ENCODE measurements at places on chromosomes 16 and 17.

DNA sequence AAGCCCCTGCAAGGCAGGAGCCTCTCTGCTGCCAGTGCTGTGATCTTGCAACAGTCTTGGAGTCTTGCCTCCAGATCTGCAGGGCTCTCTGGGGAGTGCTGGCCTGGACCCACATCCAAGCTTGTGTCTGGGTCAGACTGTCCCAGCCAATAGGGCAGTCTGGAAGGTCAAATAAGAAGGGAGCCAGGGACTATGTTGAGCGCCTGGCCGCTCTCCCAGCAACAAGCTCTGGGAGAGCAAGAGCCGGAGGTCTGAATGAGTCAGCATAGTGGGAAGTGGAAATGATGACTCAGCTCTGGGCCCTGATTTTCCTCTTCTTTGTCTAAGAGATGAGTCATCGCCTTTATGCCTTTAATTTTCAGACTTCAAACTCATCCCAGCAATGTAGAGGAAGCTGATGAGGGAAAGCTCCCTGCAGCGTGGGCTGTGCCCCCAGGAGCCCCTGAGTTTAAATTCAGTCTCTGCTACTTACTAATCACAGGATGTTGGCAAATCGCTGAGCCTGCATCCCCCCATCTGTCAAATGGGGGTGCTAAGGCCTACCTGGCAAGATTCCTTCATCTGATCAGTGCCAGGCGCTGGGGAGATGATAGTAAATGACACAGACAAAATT is 43.6 kb upstream of the HAPSTR1 start:
- DNase-seq: no peak

DNA sequence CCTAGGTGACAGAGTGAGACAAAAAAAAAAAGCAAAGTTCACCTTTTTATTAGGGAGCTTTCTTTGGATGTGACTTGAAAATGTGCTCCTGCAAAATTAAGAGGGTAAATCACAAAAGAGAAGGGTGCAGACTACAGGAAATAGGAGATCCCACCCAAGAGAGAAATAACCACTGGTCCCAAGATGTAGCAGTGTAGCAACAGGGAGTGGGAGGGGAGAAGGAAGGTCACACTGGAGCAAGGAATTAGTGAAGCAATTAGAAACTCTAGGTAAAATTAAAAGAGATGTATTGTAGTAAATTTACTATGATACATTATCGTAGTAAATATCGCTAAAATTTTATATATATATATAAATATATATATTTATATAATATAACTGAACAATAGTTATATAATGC is 12.3 kb upstream of the SPN start:
- DNase-seq: no peak

GRCh38 chr17:31721291-31722025 is 137.6 kb downstream of the COPRS start:
- DNase-seq: no peak

DNA sequence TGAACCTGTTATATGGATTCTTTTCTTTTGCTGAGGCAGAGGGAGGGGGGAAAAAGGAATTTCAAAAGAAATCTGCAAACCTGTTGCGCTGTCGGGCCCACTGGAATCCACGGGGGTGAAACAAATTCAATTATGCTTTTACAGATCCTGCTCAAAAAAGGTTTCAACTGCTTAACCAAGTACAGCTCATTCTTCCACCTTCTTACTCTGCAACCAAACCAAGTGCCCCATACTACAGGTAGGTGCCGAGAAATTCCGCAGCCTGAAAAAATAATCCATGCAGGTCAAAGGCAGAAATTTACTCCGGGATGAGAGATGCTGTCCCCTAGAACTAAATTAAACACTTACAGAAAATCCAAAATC is 416 bp downstream of the RNF43 start:
- DNase-seq: no peak

DNA sequence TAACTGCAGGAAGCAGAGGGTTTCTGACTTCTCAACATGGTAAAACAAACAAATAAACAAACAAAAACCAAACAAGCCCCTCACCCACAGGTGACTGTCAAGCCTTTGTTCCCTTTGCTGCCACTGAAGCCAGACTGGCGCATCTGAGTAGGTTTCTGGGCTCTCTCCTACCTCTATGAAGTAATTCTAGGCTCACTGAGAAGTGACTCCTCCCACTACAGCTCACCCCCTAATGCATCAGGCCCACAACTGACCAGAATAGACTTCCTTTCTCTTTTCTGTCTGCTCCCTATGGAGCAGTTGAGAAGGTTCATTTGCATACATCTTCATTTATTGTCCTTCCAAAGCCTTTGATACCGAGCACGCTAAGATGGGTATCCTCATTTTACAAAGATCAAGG is 77.0 kb upstream of the CCL2 start:
- no peak for DNase-seq

DNA sequence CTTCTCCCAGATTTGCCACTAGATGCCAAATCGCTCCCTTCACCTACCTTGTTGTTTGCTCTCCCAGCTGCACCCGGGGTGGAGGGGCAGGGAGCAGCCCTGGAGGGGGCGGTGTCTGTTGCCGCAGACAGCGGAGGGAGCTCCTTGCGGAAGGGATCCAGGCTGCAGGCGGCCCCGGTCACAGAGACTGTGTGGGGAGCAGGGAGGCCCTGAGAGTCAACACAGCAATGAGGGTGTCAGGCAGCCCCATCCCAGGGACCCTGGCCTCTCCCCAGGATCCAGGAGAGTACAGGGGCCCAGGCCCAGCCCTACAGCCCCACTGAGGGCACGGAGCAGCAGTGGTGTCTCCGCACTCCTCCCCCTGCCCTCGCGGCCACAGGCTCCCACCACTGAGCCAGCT is 50.5 kb upstream of the CHMP6 start:
- DNase-seq: no peak

DNA sequence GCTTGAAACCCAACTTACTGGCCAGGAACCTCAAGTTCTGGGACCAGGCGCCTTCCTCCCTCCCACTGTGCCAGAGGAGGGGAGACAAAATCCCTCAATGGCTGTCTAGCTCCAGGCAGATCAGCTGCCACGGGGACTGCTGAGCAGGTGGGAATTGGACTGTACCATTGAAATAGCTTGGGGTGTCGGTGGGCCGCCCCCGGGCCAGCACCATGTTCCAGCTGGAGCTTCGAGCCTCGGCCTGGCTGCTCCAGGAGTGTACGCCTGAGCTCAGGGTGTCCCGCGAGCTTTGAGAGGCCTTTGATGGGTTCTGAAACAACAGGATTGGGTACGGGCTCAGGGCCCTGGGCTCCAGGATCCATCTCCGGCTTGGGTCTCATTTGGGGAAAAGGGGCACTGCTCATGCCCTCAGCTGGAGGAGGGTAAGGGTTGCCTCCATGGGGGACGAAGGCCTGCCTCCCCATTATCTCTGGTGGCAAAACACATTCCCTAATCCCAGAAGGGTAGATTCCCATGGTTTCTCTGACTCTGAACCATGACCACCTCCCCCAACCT is 4.6 kb upstream of the SPATA32 start:
- no peak for DNase-seq

DNA sequence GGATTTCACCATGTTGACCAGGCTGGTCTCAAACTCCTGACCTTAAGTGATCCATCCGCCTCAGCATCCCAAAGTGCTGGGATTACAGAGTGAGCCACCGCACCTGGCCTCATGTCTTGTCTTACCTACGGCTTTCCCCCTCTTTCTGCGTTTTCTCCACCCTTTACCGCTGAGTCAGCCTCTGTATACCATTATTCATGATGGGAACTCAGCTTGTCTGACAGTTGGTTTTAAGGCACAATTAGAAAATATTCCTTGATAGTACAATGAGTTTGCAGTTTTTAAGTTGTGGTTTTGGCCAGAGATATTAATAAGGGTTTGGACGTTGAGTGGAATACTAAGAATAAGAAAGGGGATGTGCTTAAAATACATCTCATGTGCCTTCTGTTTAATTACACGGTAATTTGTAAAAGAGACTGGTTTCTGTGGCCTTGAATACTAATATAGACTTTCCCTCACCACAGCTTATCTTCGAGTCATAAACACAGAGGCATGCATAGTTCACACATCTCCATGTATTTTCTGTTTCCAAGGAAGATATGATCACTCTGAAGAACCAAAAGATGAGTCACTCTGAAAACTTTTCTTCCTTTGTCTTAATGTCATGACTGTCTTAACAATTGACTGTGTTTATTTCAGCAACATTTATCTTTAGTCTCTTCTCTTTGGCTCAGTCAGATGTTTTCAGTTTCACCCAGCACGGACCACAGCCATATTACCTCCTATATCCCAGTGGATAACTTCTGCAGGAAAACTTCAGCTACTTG is 54.4 kb downstream of the PITPNC1 start:
- no peak for DNase-seq

DNA sequence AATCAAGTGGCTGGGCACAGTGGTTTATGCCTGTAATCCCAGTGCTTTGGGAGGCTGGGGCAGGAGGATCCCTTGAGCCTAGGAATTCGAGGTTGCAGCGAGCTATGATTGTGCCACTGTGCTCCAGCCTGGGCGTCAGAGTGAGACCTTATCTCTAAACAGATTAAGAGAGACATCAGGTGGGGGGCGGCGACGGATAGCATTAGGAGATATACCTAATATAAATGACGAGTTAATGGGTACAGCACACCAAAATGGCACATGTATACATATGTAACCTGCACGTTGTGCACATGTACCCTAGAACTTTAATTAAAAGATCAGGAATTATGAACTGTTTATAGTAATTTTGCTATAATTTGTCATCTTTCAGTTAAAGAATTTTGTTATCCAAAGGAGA is 10.3 kb downstream of the RAD51C start:
- DNase-seq: no peak

DNA sequence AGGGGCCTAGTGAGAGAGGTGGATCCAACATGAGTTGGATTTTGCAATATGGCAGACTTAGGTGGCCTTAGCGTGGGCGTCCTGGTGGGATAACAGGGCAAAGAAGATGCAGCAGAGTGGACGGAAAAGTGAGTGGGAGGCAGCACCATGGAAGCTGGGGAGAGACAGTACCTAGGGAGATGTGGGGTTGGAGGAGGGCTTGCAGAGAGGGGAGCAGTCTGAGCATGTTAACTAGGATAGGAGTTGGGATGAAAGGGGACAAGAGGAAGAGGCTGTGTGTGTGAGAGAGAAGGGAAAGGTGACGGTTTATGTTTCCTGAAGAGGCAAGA is 120.1 kb downstream of the NTN1 start:
- no peak for DNase-seq

DNA sequence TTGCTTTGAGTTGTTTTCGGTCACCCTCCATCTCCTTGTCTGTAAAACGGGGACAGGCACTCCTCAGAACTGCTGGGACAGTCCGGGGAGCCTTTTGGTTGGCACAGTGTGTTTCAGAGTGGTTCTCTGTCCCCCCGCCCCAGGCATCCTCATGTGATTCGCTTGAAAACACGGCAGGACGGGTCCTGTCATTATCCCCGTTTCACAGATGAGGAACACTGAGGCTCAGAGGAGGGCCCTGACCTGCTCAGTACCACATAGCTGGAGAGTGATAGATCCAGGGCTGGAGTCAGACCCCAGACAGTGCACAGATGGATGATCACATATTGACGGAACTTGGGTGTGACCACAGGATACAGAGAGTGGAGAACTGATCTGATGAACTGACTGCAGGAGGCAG is 13.5 kb upstream of the ADGRG1 start:
- no peak for DNase-seq

- DNase-seq: no peak
Measured at GRCh38 chr17:8255499-8255898, 6.4 kb downstream of the PFAS start.

DNA sequence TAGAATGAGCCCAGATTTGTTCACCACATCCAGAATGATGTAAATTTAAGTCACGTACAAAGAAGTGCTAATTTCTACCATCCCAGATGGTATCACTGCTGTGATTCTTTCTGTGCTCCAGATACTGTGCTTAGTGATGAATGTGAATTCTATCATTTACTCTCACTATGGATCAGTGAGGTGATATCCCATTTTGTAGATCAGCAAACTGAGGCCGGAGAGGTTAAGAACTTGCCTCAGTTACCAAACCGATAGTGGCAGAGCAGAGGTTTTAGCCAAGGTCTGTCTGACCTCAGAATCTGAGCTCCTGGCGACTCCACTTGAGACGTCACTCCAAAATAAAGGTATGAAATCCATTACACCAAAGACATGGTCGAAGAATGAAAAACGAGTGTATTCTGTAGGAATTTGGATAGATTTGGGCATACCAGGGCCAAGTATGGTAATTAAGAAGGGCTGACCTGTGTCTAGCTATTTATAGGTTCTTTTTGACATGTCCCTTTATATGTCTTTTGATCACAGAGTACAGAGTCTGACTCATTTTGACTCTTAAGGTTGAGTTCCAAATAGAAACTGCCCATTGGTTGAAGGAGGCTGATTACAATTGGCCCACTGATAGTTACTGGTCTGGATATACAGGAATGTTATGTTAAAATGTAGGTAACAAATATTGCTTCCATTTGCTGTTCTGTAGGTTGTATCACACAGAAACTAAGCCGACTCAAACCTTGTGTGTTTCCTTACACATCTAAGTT is 10.0 kb downstream of the MAP2K6 start:
- DNase-seq: no peak

DNA sequence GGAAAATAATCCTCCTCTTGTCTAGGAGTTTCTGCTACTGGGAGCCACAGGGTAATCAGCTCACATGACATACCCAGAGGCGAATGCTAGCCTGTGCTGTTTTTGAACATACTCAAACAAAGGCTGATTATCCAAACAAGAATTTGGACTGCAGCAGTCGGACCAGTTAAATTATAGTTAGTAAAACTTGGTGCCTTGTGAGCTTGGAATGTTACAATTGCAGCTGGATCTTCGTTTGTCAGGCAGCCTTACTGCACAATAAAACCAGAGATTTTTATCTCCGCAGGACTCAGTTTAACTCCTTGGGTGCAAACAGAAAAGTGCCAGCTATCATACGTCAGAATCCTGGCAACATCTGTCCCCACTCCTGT is 163.8 kb upstream of the TBX2 start:
- no peak for DNase-seq

DNA sequence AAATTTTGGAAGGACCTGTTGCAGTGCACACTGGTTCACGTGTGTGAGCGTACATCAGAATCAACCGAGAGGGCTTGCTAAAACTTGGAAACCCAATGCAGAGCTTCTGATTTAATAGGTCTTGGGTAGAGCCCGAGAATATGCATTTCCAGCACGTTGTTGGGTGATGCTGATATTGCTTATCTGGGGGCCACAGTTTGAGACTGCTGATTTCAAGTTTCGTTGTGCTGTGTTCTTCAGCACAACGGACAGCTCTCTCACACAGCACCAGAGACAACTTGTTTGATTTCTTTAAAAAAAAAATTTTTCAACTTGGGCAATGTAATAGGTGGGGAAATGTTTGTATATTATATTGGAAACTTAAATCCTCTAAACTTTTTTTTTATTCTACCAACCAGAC is 9.4 kb downstream of the OR4D2 start:
- no peak for DNase-seq

GRCh38 chr16:48109475-48109874 is 46.3 kb downstream of the ABCC12 start:
- no peak for DNase-seq

DNA sequence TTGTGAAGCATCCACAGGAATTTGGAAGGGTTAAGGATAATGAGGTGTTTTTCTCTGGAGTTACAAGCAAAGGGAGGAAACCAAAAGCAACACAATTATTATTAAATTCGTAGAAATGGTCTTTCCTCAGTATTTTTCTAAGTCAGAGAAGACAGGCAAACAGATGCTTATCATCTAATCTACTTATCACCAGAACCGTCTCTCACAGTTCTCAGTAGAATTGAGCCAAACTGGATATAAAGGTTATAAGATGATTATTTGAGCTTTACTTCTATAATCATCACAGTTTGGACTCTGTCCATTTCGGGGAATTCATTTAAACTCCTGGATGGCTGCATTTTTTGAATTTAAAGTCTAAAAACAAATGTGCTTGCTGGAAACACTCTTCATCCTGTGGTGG is 245.0 kb downstream of the KCNJ2 start:
- no peak for DNase-seq
